Stimulated activated CD8-positive, alpha-beta memory T cell treated with anti-CD3 and anti-CD28 coated beads, Interleukin-2, amount 100 ng/mL, for 48 hours (primary cell): ENCODE measurements at places on chromosomes 1 and 21.
A peak's percentile ranks its signal among the peaks of the same experiment; 100 is the strongest.

DNA sequence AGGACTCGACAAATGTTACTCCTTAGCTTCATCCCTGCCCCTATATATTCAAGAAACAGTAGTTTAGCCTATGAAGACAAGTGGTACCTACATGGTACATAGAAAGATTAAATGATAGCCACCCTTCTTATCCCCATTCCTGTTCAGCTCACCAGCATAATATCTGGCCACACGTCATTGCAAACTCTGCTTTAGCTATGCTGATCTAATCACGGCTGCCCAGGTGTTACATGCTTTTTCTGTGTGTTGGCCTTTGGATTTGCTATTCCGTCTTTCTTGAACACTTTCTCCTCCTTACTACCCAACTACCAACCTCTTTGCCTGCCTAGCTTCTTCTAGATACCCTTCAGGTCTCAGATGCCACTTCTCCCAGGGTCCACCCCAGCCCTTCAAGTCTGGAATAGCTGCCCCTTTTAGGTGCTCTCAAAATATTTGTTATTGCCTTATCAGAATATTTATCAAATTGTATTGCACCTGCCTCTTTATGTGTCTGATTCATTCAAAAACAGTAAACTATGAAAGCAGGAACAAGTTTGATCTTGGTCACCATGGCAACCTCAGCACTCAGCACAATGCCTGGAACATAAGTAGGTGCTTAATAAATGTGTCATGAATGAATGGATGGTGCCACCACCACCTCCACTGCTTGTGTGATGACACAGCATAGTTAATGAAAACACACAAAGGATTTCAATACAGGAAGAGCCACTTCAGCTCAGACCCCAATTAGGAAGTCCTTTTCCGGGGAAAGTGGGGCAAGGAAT lies 11.4 kb upstream of the DNASE2B start:
- no peak for DNase-seq

DNA sequence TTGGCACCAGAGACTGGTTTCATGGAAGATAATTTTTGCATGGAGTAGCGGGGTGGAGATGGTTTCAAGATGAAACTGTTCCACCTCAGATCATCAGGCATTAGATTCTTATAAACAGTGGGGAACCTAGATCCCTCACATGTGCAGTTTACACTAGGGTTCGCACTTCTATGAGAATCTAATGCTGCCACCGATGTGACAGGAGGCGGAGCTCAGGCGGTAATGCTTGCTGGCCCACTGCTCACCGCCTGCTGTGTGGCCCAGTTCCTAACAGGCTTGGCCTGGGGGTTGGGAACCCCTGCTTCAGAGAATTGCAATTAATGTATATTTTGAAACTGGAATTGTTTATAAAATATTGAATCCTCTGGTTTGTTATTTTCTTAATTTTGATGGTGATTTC lies 92.1 kb downstream of the NRIP1 start:
- no peak for DNase-seq

DNA sequence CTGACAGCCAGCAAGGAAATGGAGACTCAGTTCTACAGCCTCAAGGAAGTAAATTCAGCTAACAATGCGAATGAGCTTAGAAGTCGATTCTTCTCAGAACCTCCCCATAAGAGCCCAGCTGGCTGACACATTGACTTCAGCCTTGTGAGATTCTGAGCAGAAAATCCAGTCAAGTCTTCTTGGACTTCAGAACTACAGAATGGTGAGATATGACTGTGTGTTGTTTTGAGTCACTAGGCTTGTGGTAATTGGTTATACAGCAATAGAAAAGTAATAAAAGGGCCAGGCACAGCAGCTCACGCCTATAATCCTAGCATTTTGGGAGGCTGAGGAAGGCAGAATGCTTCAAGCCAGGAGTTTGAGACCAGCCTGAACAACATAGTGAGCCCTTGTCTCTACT lies 161.8 kb upstream of the IVNS1ABP start:
- no peak for DNase-seq

GRCh38 chr1:186078245-186078644 lies 296.8 kb downstream of the TPR start:
- DNase-seq: no peak

GRCh38 chr1:8223526-8223925 lies 94.4 kb upstream of the SLC45A1 start:
- DNase-seq: no peak

GRCh38 chr1:230356190-230356589 lies 69.9 kb downstream of the PGBD5 start:
- DNase-seq: no peak

GRCh38 chr1:21955058-21955457 lies 17.9 kb upstream of the HSPG2 start:
- DNase-seq: no peak

GRCh38 chr1:170676628-170677027 lies 12.7 kb downstream of the PRRX1 start:
- DNase-seq: no peak

DNA sequence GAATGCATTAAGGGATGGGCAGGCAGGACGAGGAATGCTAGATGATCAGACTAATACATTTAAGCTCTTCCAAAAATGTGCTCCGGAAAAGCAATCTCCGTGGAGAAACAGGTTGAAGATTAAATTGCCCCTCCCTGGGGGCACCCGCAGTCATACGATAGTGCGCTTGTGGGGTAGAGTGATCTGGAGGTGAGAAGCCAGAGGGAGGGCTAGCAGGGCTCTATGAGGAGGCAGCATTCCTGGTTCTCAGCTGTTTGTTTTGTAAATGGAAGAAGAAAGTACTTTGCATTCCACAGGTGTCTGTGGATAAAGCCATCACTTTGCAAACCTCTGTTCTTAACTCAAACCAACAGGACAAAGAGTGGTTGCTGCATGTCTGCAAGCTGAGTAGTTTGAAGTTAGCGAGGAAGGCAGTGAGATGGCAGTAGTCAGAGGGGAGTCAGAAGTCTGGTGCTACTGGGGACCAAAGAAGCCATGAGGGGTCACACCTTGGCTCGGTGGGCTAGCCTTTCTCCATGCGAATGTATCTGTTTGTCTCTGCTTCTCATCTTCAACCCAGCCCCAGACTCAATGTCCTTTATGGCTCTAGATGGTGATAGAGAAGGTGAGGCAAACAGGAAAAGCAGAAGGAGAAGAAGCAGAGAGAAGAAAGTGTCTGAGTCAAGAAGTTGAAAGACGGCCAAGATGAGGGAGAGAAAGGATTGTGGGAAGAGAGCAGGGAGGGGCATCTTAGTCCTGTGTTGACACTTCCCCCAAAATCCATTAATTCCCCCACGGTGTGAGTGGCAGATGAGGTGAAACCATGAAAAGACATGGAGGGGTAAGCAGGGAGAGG lies 65.2 kb upstream of the GJA8 start:
- DNase-seq: no peak

DNA sequence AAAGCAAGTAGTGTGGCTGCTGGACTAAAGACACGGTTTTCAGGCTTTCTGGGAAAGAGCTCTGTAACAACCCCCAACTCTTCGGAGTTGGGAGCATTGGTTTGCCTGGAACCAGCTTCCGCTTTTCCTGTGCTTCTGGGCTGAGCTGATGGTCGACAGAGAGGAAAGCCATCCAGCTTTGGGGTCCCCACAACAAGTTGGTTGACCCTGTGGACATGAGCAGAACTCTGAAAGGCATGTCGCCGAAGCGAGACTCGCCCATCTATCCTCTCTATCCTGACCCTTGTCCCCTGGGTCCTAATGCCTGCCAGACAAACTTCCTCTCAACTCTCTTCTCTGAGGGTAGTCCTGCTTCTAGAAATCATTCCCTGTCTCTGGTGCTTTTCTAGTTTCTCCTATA lies 31.9 kb upstream of the FCGR2A start:
- DNase-seq: no peak

GRCh38 chr1:202967684-202968281 lies 726 bp upstream of the CYB5R1 start:
- no peak for DNase-seq

DNA sequence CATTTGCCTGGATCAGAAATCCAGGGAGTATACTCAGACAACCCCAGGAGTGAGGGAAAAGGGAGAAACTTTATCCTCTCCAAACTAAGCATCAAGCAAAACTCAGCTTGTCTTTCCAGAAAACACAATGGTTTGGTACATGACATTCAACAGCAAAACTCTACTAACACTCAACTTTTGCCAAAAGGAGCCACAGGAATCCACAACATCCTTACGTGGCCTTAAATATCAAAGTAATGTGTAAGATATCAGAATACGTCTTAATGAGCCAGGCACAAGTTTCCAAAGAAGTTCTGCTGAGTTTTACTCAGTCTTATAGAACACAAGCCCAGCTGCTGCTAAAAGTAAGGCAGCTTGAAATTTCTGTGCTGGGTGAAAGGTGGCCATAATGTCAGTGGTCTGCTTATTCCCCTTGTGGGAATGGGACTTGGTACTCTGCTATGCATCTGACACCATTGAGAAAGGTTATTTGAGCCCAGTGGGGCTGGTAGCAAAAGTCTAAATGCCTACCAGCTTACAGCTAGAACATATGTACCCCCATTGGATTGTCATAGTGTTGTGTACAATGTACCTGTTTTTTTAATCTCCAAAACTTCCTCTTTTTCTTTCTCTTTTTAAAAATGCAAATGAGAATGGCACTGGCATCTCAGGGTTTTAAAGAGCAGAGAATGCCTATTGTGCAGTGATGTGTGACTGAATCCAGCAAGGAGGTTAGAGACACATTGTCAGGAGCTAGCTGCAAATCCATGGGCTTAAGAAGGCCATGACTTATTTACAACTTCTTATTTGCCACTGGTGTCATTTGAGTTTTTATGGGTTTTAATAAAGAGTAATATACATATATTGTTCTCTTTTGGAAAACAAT lies 62.0 kb upstream of the ST6GALNAC3 start:
- DNase-seq: no peak

DNA sequence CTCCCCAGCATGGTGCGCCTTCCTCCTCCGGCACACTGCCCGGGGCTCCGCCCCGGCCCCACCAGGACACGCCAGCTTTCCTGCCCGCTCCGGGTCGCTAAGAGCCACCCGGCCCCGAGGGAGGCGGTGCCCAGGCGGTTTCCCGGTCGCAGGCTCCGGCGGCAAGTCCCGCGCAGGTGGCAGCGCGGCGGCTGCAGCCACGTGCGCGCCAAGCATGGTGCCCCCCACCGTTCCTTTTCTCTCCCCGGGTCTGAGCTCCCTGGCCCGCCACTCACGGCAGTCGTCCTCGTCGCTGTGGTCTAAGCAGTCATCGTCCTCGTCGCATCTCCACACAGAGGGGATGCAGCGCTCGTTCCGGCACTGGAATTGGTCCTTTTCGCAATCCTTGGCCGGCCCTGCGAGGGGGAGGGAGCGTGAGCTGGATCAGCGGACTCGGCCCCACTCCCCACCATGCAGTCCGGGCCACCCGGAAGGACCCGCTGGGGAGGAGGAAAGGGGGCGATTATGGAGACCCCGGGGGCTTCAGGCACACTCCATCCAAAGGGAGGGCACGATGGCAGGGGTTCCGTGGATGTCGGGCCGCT lies 1.2 kb downstream of the LRP8 start:
- peak; percentile 57 for DNase-seq

GRCh38 chr1:62356257-62356835 lies 37.1 kb upstream of the KANK4 start:
- DNase-seq: no peak

DNA sequence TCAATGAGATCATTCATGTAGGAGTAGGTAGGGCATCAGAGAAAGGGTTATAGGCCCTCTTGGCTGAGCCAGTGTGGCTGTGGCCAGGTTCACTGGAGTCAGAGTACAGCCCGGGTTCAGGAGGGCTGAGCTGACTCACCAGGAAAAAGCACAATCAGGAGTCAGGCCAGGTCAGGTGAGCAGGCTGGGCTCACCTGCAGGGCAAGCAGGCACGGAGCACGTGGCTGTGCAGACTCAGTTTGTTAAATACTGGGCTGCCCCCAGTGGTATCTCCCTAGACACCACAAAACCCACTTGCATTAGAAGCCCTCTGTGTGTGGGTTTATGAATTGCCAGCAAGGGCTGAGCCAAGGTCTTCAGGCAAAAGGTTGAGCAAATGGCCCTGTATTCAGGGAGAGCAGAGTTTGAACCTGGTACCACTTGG lies 122.1 kb upstream of the SERBP1 start:
- DNase-seq: no peak

GRCh38 chr1:162380061-162380846 lies 1.3 kb upstream of the C1orf226 start:
- no peak for DNase-seq

- no peak for DNase-seq
Measured at GRCh38 chr1:20210736-20211460, 24.6 kb upstream of the PLA2G2C start.

DNA sequence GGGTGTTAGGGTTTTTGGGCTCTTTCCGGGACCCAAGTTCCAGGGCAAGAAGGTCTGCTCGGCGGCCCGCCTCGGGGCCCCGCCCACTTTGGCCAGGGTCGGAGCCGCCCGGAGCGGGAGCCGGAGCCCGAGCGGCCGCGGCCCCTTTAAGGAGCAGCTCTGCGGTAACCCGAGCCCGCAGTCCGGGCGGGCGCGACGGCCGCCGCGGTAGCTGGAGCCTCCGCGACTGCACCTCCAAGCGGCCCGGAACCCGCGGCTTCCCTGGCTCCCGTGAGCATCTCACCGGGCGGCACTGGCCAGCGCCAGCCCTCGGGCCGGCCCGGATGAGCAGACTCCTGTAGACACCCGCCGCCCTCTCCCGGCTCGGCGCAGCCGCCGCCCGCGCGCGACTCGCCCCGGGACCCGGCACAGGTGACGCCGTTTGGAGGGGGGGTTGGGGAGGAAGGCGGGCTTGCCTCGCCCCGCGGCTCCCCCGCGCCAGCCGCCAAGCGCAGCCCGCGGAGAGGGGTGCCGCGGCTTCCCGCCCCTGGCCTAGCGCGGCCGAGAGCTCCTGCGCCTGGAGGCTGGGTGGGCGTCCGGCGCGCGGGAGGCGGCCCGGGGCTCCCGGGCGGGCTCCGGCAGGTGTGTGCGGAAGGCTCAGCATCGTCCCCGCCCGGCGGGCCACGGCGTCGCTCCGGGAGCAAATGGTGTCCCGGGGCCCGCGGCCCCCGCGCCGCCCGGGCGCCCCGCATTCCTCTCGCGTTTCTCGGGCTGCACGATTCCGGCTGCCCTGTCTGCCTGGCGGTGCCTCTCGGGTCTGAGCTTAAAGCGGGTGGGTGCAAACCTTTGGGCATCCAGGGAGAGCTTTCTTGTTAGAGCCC lies at the start of gene TLCD4:
Gene TLCD4 (plus strand): TSS at position 149 of the 860 bp plus-strand sequence. CDS start 26,547 bp downstream, outside the sequence.
- DNase-seq: peak; percentile 5

- DNase-seq: no peak
Measured at GRCh38 chr1:53265581-53265980, 27.3 kb upstream of the MAGOH start.

- no peak for DNase-seq
Measured at GRCh38 chr1:106494646-106495045, 561.8 kb upstream of the PRMT6 start.
